ENCODE measurements at places on chromosomes 12 and 14.

DNA sequence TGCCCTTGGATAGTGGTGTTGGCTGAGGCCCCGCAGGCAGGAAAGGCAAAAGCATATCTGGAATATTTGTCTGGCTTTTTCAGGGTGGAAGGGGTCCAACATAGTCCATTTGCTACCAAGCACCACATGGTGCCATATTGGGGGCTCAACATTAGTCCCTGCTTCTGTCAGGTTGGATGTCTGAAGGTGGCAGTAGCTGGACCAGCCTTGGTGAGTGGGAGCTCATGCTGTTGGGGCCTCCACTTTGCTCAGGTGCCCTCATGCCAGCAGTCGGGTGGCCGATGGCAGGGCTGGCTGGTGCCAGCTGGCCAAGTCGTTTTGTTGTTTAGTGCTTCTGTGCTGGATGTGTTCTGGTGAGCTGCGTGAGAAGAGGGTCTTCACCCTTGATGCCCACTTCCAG lies 135.3 kb downstream of the PAPOLA start:
- no peak for DNase-seq

DNA sequence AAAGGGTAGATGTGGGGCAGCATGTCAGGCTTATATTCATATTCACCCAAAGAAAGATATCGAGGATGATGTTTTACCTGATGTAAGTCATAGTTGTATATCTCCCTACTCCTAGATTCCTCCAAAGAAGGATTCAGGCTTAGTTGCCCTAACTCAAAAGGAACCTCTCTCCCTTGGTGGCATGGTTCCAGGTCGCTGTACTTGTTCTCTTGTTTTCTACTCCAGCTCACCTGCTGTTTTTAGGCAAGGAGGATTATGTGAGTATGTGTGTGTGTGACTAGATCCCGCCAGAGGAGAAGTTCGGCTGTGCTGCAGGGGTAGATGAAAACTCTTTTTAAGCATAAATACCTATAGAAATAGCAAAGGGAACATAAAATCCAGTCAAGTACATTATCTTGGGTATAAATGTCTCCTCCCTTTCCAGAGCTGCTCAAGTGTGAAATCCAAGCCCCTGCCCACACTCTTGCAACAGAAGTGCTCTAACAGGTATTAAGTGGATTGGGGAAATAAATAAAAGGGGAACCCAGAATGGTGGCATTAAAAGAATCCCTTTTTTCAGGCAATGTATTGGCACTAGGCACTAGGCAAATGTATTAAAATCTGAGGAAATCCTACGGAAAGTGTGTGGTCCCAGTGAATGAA lies 375.7 kb downstream of the ZFP36L1 start:
- DNase-seq: no peak

DNA sequence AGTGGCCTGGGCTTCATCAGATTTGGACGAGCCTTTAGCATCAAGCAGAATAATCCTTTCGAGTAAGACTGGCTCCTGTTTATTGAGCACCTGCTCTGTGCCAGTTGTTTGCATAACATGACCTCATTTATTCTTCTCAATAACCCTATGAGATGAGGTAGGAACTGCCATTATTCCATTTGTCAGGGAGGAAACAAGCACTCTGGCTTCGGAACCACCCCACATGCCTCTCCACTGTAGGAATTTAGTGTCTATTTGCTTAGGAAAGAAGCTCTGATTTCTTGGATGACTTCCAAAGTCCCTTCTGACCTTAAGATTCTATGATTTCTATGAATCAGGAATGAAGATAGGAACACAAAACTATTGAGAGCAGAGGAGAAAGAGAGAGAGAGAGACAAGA lies 11.0 kb downstream of the SAMD4A start:
- peak; percentile 12 for DNase-seq

- peak; percentile 44 for DNase-seq
Measured at GRCh38 chr14:75234173-75235115, 44.2 kb upstream of the FOS start.

DNA sequence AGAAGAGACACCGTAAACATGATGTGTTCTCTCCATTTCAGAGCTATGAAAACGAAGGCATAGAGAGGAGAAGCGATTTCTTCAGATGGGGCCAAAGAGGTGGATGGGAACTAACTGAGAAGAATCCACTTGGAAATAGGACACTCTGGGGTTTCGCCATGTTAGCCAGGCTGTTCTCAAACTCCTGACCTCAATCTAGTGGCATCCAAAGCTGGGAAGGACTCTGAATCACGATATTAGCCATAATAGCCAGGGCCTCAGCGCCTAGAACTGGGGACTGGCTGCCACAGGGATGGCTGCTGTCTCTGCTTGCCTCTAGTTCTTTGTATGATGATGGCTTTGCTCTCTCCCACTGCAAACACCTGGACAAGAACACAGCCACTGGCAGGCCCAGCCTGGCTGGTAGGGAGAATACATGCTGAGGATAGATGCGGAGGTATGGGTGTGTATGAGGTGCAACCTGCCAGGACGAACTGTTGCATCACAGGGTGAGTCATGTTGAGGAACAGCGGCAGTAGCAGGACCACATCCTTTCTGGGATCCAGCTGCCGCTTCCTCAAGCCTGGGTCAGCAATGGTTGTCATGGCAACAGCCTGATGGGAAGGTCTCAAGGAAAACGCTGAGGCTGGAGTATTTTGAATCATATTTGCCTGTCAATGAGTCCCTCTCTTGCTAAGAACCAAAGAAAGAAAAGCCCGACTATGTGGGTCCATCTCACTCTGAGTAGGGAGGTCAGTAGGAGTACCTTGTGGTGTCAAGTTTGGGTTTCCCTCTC lies 31.1 kb downstream of the CCDC177 start:
- peak; percentile 59 for DNase-seq

DNA sequence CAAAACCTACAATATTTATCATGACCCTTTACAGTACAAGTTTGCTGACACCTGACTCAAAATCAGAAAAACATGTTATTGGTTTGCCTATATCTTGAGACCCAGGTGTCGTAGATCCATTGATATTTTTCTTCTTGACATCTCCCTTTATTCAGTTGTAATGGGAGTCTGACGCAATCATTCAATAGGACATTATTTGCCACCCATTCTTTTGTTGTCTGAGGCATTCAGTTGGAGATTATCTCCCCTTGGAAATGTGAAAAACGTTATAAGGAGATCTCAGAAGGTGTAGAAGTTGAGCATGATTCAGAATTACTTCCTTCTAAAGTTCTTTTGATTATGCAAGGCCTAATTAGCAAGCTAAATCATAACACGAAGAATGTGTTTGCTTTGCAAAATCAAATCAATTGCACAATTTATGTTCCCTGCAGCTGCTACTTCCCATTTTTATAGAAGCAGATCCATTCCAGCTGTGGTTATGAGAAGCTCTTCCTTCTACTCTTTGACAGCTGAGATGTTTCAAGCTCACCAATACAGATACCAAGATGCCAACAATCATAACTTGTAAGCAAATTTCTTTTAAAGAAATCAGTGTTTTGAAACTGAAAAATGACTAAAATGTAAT lies 228.2 kb upstream of the SYT1 start:
- DNase-seq: no peak

DNA sequence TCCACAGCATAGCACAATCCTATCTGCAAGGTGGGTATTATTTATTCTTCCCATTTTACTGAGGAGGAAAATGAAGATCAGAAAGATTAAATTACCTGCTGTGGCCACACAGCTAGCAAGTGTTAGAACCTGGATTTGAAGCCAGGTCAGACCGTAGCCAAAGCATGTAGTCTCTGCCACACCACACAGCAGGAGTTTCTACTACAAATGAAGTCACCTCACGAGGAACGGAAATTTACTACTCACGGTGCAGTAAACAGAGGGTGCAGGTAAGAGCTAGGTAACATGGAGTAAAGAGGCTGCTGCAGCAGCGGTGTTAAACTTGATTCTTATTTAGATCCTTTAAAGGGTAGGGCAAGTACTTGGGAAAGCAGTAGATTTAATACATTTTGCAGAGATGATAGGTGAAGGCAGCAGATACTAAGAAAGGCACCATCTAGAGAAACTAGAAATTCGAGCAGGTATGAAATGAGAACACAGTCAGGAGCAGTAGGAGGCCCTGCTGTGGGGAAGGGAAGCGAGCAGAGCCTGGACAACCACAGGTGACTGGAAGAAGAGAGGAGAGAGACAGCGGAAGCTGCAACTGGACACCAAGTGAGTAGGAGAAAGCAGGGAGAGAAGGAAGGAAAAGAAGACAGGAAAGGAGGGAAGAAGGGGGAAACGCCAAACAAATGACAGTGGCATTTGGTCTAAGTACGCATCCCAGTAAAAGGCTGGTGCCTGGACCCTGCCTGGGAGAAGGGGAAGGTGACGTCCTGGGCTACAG lies 21.5 kb downstream of the SPTB start:
- DNase-seq: no peak

GRCh38 chr14:84670796-84671195 lies 859.1 kb upstream of the FLRT2 start:
- no peak for DNase-seq

DNA sequence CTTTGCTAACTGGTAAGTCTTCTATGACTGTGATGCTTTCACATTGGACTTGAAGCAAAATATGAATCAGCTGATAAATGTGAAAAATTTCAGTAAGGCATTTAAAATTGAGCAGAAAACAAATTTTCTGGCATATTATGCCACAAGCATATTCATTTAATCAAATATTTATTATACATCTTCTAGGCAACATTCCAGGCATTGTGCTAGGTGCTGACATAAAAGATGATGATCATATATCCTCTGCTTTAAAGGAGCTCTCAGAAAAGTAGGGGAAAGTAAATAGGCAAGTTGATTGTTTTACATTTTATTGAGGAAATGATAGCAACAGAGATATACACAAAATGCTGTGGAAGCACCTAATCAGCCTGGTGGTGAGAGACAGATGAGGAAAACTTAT lies 248.9 kb downstream of the SLC16A7 start:
- no peak for DNase-seq

GRCh38 chr12:111190741-111191526 lies 178.0 kb downstream of the PHETA1 start:
- DNase-seq: no peak

GRCh38 chr14:65079201-65079600 lies 23.1 kb downstream of the MAX start:
- DNase-seq: no peak

DNA sequence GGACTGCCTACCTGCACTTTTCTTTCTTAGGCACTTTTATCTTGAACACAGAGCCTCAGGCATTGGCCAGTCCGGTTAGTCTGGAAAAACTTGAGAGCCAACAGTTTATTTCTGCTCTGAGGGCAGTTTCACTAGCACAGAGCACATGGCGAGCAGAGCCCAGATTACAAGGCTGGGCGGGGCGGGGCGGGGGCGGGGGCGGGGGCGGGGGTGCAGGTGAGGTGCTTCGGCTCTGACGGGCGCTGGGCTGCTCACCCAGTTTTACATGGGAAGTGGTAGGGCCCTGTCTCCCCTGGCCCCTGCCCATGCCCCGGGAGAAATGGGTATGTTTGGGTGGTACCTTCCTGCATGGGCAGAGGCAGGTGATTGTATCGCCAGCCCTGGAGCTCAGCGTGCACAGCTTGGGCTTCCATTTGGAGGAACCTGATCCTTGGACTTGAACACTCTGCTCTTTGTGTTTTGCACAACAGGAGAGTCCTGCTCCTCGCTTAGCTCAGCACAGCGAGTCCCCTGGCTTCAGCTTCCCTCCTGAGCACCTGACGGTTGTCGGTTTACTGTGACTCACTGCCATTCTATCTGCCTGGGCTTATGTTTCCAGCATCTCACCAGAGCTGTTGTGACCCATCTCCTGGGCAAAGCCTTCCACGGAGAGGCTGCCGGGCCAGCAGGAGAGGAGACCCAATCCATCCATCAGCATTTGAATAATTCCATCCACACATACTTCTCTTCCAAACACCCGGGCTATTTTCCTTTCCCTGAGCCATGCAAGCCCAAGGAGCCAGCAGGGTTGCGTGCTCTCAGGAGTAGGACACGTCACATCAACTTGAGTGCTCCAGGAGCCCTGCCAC lies 108.5 kb downstream of the ARF6 start:
- peak; percentile 74 for DNase-seq

GRCh38 chr12:128387811-128388422 lies 120.9 kb downstream of the TMEM132C start:
- peak; percentile 56 for DNase-seq

GRCh38 chr12:96049101-96049500 lies 13.7 kb upstream of the LTA4H start:
- DNase-seq: no peak

DNA sequence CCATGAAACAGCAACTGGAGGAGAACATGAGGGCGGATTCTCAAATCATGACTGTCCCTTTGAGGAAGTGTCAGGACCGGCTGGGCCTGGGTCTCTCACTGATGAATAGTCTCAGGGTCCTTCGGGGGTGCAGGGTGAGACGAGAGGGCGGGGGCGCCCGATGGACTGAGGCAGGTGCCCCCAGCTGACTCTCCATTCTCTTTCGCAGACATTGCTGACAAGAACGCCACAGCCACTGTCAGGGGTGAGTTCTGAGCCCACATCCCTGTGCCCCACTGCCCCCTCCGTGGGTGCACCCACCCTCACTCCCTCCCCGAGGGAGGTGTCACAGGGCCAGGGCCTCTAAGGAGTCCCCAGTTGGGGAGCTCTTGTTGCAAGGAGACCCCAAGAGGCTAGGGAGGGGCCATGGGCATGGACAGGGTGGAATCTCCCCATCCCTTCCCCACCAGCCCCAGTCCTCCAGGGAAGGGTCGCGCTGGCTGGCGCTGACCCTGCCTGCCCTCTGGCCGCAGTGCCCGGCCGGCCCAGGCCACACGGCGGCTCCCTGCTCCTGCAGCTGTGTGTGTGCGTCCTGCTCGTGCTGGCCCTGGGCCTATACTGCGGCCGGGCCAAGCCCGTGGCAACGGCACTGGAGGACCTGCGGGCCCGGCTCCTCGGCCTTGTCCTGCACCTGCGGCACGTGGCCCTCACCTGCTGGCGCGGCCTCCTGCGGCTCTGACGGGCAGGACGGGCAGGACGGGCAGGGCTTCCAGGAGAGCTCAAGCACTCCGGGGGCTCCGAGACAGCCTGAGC lies 8.7 kb downstream of the C14orf180 start:
- no peak for DNase-seq

DNA sequence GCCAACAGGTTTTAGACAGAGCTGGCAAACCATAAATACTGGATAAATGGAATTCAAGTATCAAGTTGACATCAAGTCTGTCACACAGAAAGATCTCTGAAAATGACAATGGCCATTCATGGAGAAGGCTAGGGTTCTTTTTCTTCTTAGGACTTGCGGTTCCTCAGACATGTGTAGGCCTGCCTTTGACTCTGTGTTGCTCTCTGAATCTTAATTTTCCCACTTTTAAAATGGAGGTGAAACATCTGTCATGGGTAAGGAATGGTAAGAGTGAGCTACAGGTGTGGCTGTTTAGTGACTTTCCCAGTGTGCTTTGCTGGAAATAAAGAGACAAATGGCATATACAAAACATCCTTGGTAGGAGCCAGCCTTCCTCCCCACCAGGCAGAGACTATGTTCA lies 79.2 kb downstream of the PTCSC3 start:
- DNase-seq: no peak

All from LoVo (cell line).